Activated T-cell treated with anti-CD3 and anti-CD28 coated beads, Interleukin-2, amount 50 U/mL, for 48 hours (primary cell): ENCODE measurements at places on chromosomes 5 and 9.

GRCh38 chr5:8686707-8687106 is 817.8 kb downstream of the MTRR start:
- DNase-seq: no peak

GRCh38 chr9:5499889-5500398 is 10.4 kb upstream of the PDCD1LG2 start:
- no peak for DNase-seq

DNA sequence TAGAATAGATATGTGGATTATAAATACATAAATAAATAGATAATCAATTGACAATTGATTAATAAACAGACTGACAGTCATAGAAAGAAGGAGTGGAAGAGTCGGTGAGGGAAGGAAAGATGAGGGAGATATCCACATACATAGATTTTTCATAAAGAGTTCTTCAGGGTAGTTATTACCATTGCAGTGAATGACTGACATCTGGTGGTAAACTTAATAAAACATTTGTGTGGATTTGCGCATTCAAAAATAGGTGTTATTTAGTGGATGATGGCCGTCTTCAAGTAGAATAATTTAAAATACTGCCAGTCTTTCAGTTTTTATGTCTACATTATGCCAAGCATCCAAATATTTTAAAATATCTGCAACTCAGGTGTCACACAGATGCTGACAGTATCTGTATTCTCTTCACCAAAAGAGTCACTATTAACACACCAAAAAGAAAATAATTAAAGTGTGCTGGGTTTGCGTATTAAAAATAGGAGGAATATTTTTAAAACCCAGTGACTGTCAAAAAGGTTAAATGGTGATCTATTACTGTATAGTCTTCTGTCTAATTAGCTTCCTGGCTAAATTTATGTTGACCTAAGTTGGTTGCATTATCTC is 78.8 kb downstream of the GIN1 start:
- no peak for DNase-seq

GRCh38 chr9:76855015-76855414 is 50.9 kb downstream of the PRUNE2 start:
- no peak for DNase-seq

DNA sequence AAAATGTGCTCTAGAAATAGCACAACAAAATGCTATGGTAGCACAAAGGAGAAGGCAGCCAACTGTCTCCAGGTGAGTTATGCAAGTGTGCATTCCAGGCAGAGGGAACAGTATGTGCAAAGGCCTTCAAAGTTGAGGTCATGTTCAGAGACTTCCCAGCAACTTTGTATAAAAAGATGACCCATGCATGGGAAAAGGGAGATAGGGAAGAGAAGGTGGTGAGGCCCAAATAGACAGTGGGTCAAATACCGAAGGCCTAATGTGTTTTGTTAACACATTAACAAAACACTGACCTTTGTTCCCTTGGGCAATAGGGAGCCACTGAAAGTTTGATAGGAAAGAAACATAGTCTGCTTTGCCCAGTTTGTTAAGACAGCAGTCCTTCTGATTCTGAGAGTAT is 445.3 kb downstream of the EBF1 start:
- DNase-seq: no peak

- DNase-seq: no peak
These were observed 668.7 kb downstream of the NR2F1-AS1 start for GRCh38 chr5:92912283-92912682.

GRCh38 chr5:22844636-22845035 is 8.5 kb downstream of the CDH12 start:
- no peak for DNase-seq

- no peak for DNase-seq
These were observed 172.4 kb downstream of the NTRK2 start for GRCh38 chr9:84841931-84842330.

DNA sequence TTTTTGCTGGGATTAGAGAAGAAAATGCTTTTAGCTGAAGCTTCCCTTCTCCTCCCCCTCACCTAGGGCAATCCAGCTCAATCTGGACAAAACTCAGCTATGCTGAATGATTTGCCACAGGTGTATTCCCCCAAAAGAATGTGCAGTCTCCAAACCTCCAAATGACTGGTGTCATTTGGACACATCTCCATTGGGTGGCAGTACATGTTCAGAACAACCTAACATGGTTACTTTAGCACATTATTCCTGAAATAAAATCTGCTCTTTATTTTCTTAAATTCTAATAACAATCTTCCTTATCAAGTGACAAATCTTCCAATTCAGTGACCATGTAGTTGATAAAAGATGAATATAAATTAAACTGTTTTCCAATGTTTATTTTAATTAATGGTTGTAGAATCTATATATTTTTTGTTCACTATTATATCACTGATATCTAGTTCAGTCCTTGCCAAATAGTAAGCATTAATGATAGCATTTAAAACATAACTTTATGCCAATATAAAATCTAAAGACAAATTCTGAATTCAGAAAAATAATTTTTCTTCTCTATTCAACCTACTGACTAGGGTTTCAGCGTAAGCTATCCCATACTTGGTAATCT is 61.3 kb upstream of the MOCS2 start:
- no peak for DNase-seq

DNA sequence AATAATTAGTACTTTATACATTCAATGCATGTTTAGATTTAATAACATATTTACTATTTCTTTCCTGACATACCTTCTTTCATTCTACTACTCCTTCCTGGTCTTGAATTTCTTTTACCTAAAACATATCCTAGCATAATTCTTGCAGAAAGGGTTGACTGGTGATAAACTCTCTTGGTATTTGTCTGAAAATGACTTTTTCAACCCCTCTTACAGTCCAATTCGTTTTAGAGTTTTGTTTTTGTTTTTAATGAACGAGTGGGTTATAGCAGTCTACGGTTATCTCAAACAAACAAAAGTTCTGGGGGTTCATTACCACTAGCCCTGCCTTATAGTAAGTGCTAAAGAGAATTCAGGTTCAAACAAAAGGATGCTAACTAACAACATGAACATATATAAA is 69.6 kb upstream of the ALDH1B1 start:
- no peak for DNase-seq

DNA sequence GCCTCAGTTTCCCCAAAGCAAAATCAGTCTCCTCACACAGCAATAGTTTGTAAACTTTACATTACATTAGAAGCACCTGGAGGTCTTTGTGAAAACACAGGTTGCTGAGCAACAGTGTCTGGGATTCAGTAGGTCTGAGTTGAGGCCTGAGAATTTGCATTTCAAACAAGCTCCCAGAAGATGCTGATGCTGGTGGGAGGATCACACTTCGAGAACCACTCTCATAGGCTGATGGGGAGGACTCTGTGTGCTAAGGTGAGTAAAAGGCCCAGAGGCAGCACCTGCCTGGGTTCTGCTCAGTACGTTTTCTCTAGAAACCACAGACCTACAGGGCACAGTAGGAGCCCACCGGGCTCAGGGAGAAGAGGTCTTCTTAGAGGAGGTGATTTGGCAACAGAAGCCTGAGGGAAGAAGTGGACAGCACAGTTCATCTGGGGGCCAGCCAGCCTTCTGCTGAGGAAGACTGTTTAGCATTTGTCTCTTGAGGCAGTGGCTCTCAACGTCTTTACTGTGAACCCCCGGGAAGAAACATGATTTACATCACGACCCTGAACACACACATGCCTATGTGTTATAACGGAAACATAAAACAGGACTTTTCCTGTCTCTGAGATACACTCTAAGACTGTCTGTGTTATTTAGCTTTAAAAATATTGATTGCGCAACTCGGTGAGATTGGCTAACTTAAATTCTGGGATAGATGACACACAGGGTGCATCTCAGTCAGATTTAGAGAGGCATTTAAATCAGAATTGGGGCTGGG is 24.8 kb upstream of the DENND1A start:
- DNase-seq: no peak

DNA sequence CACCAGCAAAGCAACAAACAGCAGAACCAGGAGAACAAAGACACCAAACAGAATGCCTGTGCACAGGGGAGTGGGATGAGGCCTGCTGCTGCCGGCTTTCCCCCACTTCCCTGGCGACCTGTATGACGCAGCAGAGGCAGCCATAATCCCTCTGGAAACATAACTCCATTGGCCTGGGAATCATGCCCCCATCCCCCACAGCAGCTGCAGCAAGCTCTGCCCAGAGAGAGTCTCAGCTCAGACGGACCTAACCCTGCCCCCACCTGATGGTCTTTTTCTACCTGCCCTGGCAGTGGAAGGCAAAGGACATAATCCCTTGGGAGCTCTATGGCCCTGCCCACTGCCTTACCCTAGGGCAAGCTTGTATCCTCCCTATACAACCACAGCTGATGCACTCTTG is 81.8 kb upstream of the FANCC start:
- no peak for DNase-seq

- DNase-seq: no peak
These were observed 15.7 kb upstream of the AQP7 start for GRCh38 chr9:33418090-33418489.

DNA sequence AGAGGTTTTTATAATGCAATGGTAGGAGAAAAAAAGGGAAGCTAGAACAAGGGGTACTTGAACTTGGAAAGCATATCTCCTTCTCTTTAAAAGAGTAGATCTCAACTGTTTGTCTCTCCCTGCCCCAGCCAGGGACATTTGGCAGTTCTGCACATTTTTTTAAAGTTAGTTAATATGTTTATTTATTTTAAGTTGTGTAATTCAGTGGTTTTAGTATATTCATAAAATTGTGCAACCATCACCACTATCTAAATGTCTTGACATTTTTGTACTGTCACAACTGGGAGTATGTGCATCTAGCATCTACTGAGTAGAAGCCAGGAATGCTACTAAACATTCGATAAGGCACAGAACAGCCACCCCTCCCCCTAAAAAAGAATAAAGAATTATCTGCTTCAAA is 103.5 kb upstream of the DPYSL3 start:
- no peak for DNase-seq

DNA sequence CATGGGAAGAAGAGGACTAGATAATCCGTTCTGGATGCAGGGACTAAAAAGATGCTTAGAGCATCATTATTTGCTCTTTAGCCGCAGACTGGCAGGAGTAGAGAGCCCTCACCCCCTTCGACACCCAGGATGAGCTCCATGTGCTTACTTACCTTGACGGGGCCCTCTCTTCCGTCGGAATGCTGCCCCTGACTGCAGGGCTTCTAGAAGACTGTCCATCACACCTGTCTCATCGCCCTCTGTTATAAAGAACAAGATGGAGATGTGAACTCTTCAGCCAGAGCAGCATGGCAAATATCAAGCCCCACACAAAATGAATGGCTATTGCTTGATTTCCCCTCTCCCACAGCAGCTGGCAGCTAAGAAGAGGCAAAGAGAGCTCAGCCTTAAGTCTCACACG is 35.1 kb downstream of the PCDHGC5 start:
- DNase-seq: no peak

GRCh38 chr9:106076711-106077110 is 382.4 kb downstream of the TMEM38B start:
- DNase-seq: no peak

GRCh38 chr5:16916262-16916878 is 19.7 kb downstream of the MYO10 start:
- DNase-seq: no peak

DNA sequence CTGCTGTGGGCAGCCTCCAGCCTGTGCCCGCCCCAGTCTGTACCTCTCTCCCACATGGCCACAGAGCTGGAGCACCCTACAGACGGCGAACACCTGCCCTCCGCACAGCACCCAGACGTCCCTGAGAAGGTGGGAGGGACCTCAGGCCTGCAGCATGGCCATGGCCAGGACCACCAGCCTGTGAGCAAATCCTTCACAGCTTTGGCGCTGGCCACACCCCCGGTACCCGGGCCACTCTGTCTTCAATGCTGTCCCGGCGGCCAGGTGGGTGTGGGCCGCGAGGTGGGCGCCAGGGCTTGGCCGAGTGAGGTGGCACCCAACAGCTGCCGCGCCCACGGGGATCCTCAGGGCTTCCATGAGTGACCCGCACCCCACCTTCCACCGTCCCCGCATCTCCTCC is 18.7 kb downstream of the NOTCH1 start:
- DNase-seq: no peak

DNA sequence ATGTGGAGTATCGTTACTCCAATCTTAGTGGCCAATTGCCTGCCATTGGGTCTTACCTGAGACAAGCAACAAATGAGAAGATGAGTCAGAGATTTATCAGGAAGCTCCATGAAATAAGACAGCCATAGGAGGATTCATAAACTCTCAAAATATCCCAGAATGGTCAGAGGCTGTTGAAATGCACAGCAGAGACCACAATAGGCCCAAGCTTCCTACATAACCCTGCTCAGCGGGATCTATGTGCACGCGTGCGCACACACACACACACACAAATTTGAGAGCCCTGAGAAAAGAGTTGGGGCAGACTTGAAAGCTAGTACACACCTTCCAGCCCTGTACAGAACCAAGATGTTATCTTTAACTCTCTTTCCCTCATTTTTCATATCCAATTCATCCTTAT is 9.8 kb downstream of the UIMC1 start:
- no peak for DNase-seq

GRCh38 chr5:34003941-34004340 is 3.9 kb downstream of the AMACR start:
- DNase-seq: no peak

DNA sequence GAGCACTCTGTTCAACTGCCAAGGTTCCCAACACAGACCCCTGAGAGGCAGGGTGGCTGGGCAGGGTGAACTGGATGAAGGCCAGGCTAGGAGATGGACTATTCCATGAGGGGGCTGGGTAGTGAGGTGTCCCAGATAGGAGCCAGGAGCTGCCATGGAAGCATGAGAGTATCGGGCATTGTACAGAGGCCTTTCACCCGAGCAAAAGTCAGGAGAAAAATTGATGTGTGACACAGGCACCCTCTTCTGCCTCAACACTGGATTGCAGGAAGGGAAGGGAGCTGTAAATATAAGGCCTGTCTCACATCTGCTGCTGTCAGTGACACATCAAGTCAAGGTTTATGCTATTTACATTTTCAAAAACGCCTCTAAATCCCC is 74.6 kb downstream of the UBAP1 start:
- no peak for DNase-seq

- DNase-seq: no peak
These were observed 15.5 kb upstream of the MARCHF6 start for GRCh38 chr5:10337986-10338385.

DNA sequence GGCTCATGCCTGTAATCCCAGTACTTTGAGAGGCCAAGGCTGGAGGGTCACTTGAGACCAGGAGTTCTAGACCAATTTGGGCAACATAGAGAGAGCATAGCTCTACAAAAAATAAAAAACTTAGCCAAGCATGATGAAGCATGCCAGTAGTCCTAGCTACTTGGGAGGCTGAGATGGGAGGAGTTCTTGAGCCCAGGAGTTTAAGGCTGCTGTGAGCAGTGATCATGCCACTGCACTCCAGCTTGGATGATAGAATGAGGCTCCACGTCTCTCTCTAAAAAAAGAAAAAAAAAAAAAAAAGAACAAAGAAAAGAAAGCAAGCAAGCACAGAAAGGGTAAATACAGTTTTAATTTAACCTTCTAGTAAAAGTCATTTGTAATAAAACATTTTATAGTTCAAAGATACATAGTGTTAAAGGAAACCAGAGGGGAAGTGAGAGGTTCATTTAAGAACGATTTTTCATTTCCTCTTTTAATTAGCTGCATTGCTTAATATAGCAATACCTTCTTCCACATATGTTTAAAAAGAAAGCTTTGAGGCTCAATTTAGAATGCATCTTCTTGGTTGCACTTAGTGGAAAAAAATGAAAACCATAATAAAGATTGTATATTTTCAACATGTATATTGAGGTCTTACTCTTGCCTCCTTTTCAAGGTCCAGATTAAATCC is 14.9 kb downstream of the GAPT start:
- DNase-seq: no peak
